NCI-H2081 treated with DMSO at 0.1 percent for 48 hours (cell line): ENCODE measurements at places on chromosomes 12 and 14.

- no peak for DNase-seq
Measured at GRCh38 chr14:36339816-36340215, 19.4 kb upstream of the MBIP start.

- DNase-seq, result no peak
Measured at GRCh38 chr12:24522736-24523135, 426.2 kb downstream of the BCAT1 start.

DNA sequence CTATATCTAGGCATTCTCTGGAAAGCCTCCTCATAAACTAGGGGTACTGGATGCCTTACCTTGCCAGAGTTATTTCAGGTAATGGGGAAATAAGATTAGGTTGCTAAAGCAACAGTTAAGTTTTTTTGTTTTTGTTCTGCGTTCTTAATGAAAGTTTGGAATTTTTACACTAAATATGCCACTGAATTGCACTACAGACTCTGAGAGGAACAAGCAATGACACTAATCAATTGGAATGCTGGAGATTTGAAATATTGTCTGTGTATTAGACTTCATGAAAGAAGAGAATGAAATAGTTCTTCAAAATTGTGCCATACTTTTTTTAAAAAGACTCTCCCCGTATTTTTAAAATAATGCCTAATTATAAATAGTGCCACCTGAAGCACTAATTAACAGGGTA is 287.8 kb downstream of the NAV3 start:
- no peak for DNase-seq

GRCh38 chr12:67425394-67425793 is 156.2 kb downstream of the CAND1 start:
- DNase-seq, result no peak

DNA sequence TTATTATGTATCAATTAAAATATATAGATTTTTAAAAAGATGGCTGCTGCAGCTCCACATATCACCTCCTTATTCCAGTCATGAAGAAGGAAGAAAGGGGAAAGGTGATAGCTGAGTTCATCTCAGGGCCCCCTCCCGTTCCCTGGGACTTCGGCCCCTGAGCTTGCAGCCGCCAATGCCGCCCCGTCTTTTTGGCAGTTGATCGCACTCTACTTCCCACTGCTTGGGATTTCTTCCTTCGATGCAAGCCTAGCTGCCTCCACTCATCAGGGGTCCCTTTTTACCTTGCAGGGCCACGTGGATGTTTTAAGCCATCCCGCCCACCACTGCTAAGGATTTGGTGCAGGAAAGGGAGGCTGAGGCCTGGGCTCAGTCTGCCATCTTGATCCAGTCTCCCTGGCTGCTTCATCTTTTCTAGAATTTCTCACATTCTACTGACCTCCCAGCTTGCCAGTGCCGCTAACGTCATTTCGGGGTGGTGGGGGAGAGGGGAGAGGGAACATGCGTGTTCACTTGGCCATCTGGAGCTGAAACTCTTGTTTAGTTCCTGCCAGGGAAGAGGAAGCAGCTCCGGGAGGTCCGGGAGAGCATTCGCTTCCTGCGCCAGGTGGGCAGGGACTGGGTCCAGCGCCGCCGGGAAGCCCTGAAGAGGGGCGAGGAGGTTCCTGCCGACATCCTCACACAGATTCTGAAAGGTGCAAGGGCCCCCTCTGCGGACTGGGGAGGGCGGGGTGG is 31.3 kb downstream of the CYP46A1 start:
- no peak for DNase-seq

DNA sequence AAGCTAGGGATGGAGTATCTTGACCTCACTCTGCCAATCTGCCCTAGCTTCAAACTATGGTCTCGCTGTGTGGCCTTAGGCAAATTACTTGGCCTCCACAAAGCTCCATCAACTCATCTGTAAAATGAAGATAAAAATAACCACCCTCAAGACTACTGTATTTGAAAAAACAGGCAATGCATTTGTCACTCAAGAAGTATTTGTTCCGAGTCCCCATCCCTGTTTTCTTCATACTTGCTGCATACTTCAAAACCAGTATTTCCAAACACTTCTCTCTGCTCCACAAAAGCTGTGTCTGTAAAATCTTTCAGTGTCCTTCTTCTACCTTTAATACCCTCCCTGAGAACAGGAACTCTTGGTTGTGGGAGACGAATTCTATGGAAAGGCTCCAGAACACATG is 47.9 kb downstream of the GTF2A1 start:
- DNase-seq, result no peak

- no peak for DNase-seq
Measured at GRCh38 chr14:74414403-74415114, 11.5 kb downstream of the SYNDIG1L start.

DNA sequence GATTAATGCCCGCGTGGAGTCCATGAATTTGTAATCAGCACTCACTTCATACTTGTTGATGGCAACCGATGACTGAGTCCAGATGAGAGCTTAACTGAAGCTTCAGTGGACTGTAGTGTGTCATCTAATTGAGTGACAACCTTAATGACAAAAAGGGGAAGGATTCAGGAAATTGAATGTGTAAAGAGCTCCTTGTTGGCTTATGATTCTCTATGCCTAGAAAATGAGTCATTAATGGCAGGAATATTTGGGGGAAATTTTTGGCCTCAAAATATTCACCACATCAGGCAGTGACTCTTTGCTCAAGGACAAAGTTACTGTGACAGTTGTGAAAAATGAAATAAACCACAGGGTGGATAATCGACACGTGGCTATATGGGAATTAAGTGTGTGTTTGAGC is 55.3 kb upstream of the STON2 start:
- no peak for DNase-seq

- no peak for DNase-seq
Measured at GRCh38 chr14:43729143-43729542, 777.9 kb downstream of the FSCB start.

DNA sequence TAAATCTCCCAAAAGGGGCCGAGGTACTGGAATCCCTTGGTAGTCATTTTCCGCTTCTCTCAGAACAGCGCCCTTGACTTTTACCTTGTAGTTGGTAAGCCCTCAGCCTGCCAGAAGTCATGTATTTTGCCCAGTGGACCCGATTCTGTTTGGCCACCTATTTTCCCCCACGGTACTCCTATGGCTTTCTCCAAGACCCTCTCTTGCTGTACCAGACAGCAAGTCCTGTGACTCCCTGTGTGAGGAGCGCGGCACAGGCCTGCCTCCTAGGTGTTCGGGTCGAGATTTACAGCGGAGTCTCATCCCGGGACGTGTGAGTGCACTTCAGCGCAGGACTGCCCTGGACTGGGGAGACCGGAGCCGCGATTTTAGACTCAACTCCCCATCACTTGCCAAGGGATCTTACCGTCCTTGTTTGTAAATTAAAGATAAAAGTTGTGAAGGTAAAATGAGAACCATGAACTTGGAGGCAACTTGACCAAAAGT is 1.1 kb upstream of the MBD6 start:
- DNase-seq, result no peak
